GM12892 (cell line): ENCODE measurements at places on chromosomes 5 and 9.

GRCh38 chr5:34915139-34915855 lies at the start of the genes BRIX1 and RAD1:
Gene BRIX1, plus strand, starts transcription at chr5:34915711. Its CDS starts 28 bp downstream, at chr5:34915739.
Gene RAD1, minus strand, starts transcription at chr5:34915504. Its CDS starts 612 bp downstream, at chr5:34914892.
- peak; percentile 79 for DNase-seq

DNA sequence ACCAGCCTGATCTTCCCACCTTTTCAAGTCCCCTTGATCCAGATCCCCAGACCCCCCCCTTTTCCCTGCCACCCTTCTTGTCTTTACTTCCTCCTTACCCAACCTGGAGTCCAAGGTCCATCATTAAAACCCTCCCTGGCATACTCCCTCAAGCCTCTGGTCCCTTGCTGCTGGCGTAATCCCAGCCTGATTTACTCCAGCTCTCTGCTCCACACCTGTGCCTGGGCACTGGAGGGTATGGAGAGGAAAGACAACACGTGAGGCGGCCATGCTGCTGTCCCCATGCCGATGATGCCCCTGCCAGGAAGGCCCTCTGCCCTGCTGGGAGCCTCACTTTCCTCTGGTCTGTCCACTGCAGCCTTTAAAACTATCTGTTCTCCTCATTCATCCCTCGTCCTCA lies 5.1 kb downstream of the B4GALT7 start:
- no peak for DNase-seq

DNA sequence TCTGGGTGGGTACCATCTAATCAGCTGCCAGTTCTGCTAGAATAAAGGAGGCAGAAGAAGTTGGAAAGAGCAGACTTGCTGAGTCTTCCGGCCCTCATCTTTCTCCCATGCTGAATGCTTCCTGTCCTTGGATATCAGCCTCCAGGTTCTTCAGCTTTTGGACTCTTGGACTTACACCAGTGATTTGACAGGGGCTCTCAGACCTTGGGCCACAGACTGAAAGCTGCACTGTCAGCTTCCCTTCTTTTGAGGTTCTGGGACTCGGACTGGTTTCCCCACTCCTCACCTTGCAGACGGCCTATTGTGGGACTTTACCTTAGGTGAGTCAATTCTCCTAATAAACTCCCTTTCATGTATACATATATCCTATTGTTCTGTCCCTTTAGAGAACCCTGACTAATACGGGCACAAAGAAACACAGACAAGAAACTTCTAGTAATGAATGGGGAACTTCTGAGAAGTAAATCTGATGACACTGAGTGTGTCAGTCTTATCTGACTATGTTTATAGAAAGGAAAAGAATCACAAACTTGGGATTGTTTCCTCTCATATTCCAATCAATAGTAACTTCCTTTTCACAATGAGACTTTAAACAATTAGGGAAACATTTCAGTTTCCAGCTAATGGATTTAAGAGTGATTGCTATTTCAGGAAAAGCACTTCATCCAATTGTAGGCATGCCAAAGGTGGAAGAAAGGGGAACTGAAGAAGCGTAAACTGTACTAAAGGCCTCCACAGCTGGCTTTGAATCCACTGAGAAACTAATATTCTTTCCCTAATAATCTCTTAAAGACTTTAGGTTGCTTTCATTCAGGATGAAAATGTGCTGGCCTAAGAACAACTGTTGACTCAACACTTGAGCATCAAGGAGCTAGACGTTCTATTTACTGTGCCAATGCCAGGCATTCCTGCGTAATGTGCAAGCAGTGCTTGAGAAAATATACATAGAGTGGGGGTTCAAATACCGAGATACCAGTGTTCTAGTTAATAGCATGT lies 127.9 kb upstream of the PTGER4 start:
- DNase-seq, result no peak

GRCh38 chr9:126309427-126310189 lies 17.0 kb upstream of the MVB12B start:
- DNase-seq, result no peak
